ENCODE measurements at places on chromosomes 4 and X.

GRCh38 chr4:77599378-77599777 is 6.2 kb upstream of the CXCL13 start:
- no peak for DNase-seq

DNA sequence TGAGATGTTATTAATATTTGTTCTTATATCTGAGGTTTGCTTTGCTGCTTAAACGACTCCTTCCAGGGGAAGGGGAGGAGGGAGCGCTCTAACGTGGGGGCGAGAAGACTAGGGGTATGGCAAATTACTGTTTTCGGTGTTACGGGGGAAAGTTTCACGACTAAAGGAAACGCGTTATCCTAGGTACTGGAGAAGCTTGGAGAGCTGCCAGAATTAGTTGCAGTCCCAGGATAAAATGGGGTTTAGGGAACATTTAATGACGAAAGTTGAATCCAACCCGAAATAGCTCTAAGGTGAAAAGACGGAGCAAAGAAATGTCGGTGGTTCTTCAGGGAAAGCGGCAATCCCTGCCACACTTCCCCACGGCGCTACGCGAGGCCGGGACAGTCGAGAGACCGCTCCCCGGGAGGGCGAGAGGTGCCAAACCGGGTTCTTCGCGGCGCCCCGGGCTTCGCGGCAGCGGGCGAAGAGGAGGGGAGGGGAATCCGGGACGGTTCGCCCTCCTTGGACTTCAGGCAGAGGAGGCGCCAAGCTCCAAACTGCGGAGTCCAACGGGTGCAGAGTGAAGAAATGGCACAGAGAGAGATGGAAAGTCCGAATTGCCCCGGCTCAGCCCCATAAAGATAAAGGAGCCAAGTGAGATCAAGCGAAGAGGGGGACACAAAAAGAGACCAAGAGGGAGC is 724 bp downstream of the THOC2 start:
- no peak for DNase-seq

DNA sequence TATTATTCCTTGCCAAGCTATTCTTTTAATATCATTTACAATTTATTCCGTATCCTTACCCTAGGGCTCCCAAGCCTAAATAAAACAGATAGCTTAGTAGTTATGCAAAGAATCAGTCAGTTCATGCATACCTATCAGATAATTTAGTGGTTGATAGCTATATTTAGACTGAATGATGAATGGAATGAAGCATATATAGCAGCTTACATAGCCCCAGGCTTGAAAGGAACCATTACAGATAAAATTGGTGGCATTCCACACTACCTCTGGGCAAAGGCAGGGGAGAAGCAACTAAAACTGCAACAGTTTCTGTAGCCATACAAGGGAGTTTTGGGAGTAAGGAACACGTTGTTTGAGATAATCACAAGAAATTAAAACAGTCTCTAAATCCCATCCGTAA is 2.7 kb downstream of the ACE2 start:
- DNase-seq, result no peak

- DNase-seq, result no peak
These were observed 277.7 kb upstream of the FTHL17 start for GRCh38 chrX:31349515-31349914.

DNA sequence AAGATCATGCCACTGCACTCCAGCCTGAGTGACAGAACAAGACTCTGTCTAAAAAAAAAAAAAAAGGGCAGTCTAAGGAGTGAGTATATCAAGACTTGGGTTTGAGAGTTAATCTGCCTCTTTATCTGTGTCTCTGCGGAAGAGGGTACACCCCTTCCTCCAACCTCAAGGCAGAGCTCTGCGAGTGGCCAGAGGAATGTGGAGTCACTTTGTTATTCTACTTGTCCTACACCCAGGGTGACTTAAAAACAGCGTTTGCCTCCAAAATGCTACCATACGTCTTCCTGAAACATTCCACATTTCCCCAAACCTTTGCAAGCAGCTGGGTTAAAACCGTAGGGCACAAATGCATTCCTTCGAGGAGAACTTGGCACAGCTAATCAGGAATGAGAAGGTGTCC is 199.9 kb downstream of the SHOX start:
- DNase-seq, result no peak

DNA sequence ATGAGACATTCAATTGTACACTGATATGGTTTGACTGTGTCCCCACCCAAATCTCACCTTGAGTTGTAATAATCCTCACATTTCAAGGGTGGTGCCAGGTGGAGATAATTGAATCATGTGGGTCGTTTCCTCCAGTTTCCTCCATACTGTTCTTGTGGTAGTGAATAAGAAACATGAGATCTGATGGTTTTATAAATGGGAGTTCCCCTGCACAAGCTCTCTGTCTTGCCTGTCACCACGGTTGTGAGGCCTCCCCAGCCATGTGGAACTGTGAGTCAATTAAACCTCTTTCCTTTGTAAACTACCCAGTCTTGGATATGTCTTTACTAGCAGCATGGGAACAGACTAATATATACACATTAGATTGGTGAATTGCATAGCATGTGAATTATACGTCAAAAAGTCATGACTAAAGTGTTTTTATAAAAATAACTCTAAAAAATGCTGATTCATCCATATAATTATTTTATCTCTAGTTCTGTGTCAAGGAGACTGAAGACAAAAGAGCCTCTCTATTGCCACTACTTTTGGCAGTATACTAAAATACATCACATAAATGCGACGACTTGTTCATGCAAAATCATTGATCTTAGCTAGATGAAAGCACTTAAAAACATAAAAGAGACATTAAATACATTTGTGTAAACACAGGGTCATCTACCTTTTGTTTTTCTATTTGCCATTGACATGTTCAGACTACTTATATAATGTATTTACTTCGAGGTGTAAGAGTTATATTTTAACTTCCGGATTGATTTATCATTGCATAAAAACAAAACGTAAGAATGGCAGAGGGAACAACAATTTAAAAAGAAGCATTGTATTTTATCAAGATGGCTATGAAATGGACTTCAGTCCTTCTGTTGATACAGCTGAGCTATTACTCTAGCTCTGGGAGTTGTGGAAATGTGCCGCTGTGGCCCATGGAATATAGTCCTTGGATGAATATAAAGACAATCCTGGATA is 50.1 kb downstream of the YTHDC1 start:
- no peak for DNase-seq

DNA sequence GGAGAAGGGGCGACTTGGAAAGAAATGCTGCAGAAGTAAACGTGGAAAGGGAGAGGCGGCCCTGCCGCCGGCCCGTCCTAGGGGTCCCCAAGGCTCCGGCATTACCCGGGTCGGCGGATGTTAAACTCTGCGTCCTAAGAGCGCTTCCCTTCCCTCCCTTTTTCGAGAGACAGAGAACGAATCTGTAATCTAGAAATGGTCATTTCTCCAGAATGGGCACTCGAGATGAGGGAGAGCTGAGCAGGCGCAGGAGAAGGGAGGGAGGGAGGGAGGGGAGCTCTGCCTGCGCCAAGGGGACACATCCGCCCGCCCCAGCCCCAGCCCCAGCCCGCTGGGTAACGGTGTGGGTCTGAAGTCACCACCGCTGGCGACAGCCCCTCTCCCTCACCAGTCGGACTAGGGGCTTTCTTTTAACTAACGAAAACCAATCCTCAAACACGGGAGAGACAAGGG is 1.7 kb downstream of the HCFC1 start:
- no peak for DNase-seq

DNA sequence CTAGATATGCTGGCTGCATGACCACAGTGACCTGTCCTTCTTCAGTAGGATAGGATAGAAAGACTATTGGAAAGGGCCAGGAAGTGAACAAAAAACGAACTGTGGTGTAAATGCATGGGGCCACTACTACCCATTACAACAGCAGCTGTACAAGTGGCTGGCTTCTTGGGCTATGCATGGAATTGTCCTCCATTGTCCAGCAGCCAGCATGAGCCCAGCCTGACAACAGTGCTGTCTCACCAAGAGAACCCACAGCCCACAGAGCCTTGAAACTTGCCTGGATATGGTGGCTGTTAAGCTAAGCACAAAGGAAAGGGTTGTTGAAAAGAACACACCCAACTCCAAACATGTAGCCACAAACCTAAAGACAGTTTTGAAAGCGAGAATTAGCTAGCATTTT is 330.2 kb upstream of the F9 start:
- DNase-seq, result no peak

GRCh38 chr4:25938366-25938765 is 24.3 kb downstream of the SMIM20 start:
- no peak for DNase-seq

GRCh38 chr4:164768516-164768915 is 14.6 kb downstream of the SMIM31 start:
- DNase-seq, result no peak

DNA sequence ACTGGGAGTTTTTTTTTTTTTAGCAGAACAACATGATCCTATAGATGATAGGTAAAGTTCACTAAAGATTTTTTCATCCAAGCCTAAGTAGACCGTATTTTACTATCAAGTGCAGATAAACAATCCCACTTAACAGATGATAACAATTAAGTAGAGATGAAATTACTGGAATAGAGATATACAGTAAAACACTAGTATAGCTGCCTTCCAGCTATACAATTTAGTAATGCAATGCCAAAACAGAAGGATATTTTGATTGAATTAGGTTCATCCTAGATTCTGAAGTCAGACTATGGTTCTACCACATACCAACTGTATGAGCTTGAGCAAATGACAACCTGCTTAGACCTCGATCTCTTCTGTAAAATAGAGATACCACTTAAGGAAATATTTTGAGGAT is 24.3 kb downstream of the KLHL8 start:
- DNase-seq, result no peak

- DNase-seq, result no peak
These were observed 102.8 kb downstream of the GLUD2 start for GRCh38 chrX:121150217-121150616.

Data from GM20000 (cell line).